ENCODE measurements at places on chromosomes 3 and 15. TPM values are rescaled to one million over a fixed set of nuclear protein-coding genes. Genes with fewer than 3 reads are reported as not detected.

DNA sequence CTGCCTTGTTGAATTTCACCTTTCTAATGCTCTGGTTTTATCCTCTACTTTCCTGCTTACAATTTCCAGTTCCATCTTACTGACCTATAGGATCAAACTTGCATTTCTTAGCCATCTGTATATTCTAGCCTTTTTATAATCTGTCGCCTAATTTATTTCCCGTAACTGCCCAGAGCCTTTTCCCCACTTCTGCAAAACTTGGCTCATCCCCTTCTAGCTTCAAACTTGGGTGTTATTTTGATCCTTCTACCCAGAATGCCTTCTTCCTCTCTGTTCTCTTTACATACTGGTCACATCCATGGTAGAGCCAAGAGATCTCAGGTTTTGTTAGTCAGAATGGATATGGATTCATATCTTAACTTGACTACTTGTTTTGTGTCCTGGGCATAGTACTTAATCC, 2.6 kb downstream of the SACM1L start:
- no peak for DNase-seq

DNA sequence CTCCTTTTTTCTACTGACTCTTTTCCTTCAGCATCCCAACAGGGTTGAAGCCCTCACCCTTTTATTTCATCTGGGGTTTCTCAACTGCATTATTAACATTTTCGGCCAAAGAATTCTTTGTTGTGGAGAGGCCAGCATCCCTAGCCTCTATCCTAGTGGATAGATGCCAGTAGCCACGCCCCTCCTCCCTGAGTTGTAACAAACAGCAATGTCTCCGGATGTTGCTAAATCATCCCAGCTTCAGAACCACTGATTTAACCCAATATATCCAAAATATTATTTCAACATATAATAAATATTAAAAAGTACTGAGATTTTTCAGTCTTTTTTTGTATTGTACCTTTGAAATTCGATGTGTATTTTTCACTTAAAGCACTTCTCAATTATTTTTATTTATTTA, 2.0 kb upstream of the RNF111 start:
- peak; percentile 73 for DNase-seq

GRCh38 chr3:96813820-96814650, at the start of gene EPHA6:
Gene EPHA6, plus strand, starts transcription at chr3:96814594.
- peak; percentile 26 for DNase-seq

- no peak for DNase-seq
Measured at GRCh38 chr3:175029828-175030227, 170.7 kb downstream of the NAALADL2 start.

DNA sequence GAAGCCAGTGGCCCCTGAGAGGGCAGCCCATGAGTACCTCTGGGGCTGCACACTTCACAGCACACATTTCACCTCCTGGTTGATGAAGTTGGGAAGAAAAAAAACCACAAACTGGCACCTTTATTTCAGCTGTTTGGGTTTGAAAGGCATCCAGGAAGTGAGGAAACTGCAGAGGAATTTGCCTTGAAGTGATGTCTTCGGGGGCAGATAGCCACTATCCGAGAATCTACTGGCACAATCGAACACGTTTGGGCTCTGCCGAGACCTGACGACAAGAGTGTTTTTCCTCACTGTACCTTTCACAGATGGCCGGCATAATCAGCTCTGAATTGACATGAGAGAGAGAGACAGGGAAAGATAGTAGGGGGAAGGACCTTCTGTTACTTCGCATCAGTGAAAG, 59.7 kb downstream of the LRIG1 start:
- DNase-seq, result peak; percentile 55

DNA sequence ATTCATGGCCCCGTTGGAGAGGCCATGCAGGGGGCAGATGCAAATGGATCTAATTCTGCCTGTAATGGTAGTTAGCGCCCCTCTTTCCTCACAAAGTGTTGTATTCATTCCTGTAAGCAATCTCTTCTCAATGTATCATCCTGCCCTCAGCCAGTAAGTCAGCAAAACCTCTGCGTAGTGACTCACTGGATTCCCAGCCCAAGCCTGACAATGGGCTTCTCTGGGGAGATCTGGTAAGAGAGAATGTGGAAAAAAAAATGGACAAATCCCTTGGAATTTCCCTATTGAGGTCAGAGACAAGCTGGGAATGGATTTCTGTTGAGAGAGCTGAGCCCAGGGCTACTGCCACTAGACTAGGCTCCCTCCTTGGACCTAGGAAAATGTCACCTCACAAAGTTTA, 25.4 kb downstream of the ADPGK start:
- DNase-seq, result peak; percentile 97

The CISH gene
- total RNA-seq, result 1.4 TPM

The ZWILCH gene
- total RNA-seq, result 7.8 TPM
